Hepatocyte (in vitro differentiated cells): ENCODE measurements at places on chromosomes 5 and 9. TPM values are rescaled to one million over a fixed set of nuclear protein-coding genes. Genes with fewer than 3 reads are reported as not detected.

The LHFPL2 gene
- 38.0 and 39.9 TPM in 2 replicates for total RNA-seq

GRCh38 chr5:135739383-135739981, 95.0 kb upstream of the SLC25A48 start:
- peak overlapping the region; percentile 75 for H3K27ac ChIP-seq
- no peaks in the 10 kb centered on the region for H3K36me3 ChIP-seq
- H3K4me3 ChIP-seq, result no peak overlapping the region

GRCh38 chr9:33167084-33167971, at the start of gene B4GALT1:
TSS of gene B4GALT1 (minus strand) at chr9:33167336. CDS start at chr9:33167169, 167 bp downstream.
- peaks cover 46% of the 10 kb centered on the region for H3K4me1 ChIP-seq
- no peaks in the 10 kb centered on the region for H3K36me3 ChIP-seq
- peak; percentile 96 for DNase-seq

GRCh38 chr9:3893519-3893918, 367.7 kb upstream of the RFX3 start:
- H3K4me1 ChIP-seq, result no peaks in the 10 kb centered on the region
- DNase-seq, result peak; percentile 17
- no peaks in the 10 kb centered on the region for H3K27me3 ChIP-seq
- no peak overlapping the region for H3K4me3 ChIP-seq
- no peak overlapping the region for H3K27ac ChIP-seq

DNA sequence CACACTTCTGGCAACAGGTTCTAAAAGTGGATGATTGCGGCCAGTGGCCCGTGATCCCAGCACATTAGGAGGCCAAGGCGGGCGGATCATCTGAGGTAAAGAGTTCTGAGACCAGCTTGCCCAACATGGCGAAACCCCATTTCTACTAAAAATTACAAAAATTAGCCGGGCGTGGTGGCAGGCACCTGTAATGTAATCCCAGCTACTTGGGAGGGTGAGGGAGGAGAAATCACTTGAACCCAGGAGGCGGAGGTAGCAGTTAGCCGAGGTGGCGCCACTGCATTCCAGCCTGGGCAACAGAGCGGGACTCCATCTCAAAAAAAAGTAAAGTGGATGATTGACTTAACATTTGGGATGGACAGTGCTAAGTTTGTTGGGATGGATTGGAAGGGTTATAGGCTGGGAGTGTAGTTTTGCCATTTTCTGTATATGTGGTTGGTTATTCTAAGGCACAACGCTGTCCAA, 3.4 kb downstream of the MATR3 start:
- H3K27ac ChIP-seq, result no peak overlapping the region
- H3K36me3 ChIP-seq, result no peaks in the 10 kb centered on the region
- no peak for DNase-seq
- H3K4me1 ChIP-seq, result peaks cover 24% of the 10 kb centered on the region

- H3K27ac ChIP-seq, result no peak overlapping the region
- DNase-seq, result no peak
- H3K4me3 ChIP-seq, result no peak overlapping the region
- H3K27me3 ChIP-seq, result no peaks in the 10 kb centered on the region
- H3K4me1 ChIP-seq, result no peaks in the 10 kb centered on the region
- H3K36me3 ChIP-seq, result no peaks in the 10 kb centered on the region
Observed at GRCh38 chr9:97284798-97285197, 22.7 kb upstream of the CCDC180 start.

DNA sequence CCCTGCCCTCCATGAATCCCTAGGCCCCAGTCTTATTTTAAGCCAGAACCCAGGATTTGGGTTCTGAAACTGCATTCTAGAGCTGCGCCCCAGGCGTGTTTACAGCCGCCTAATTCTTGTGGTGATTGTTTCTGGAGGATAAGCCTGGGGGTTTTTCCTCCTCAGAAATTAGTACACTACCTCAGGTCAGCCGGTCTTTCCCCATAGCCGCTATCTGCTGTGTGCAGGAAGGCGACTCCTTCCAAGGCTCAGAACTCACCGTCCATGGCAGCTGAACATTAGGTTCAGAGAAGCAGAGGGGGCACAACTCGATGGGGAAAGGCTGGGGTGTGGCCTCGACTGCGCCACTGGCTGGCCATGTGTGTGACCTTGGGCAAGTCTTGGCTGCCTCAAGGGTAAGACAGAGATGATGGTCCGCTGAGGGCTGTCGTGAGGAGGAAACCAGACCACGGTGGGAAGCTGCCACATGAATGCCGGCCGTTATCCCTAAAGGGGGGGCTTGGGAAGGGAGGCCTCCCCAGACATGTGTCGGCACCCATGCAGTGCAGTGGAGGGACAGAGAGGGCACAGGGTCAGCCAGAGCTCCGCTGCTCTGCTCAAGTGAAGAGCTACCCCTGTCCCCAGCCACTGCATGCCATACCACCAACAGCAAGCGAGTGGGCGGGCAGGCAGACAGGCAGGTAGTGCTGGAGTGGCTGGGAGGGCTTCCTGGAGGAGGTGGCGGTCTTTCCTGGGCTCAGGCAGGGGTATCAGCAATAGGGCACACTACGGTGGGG, 28.9 kb downstream of the SHB start:
- H3K4me1 ChIP-seq, result peaks cover 22% of the 10 kb centered on the region
- no peaks in the 10 kb centered on the region for H3K36me3 ChIP-seq
- DNase-seq, result no peak
- H3K4me3 ChIP-seq, result no peak overlapping the region
- H3K27me3 ChIP-seq, result no peaks in the 10 kb centered on the region
- H3K27ac ChIP-seq, result peak overlapping the region; percentile 82

DNA sequence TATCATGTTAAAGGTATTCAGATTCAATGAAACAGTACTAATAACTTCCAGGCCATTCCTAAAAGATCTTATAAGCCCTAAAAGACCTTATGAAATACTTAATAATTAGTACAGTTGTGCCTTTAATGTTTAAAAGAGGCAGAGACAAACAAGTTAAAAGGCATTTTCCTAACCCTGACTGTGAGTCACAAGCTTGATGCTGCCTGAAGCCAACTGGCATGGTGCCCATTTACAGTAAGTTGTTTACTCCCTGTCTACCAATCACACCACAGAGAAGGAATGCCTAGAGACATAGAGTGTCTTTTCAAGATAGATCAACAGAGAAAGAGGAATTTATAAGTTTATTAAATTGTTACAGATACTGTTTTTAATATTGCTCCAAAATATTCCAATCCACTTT, 47.8 kb downstream of the NR3C1 start:
- no peak overlapping the region for H3K4me3 ChIP-seq
- no peak overlapping the region for H3K27ac ChIP-seq
- DNase-seq, result peak; percentile 80
- no peaks in the 10 kb centered on the region for H3K27me3 ChIP-seq
- no peaks in the 10 kb centered on the region for H3K36me3 ChIP-seq
- peaks cover 10% of the 10 kb centered on the region for H3K4me1 ChIP-seq
